Omental fat pad (tissue), 4 donors: ENCODE measurements at places on chromosomes 2 and 18. TPM values are rescaled to one million over a fixed set of nuclear protein-coding genes. Genes with fewer than 3 reads are reported as not detected.

- no peak for DNase-seq
Measured at GRCh38 chr2:77270433-77270832, 251.7 kb downstream of the LRRTM4 start.

DNA sequence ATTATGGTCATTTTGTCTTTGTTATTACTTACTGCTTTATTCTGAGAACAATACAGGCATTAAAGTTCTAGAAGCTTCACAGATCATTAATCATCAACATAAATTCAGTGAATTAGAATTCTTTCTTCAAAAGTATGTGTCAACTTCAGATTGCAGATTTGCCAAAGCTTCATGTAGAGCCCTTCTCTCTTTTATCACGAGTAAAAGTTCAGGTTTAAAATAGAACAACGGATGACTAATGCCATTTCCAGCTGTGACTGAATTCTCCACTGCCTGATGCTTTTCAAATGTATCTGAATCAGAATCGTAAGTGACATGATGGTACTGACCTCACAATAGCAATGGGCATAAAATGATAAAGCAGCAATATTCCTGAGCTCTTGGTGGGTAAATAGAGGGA is 116.0 kb downstream of the ABCA12 start:
- DNase-seq, result no peak

DNA sequence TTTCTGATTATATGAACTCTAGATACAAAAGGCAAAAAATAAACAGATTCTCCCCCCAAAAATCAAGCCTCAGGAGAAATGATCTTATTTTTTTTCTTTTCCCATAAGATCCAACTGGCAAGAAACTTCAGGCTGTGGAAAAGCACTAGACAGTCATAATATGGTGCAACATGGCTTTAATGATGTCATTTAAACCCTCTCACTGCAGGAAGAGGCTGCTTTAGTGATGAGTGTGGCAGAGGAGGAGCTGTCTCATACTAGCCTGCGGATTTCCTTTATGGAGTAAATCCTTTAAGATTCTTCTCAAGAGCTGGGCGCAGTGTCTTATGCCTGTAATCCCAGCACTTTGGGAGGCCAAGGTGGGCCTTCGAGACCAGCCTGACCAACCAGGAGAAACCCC is 83.3 kb upstream of the CD28 start:
- no peak for DNase-seq

DNA sequence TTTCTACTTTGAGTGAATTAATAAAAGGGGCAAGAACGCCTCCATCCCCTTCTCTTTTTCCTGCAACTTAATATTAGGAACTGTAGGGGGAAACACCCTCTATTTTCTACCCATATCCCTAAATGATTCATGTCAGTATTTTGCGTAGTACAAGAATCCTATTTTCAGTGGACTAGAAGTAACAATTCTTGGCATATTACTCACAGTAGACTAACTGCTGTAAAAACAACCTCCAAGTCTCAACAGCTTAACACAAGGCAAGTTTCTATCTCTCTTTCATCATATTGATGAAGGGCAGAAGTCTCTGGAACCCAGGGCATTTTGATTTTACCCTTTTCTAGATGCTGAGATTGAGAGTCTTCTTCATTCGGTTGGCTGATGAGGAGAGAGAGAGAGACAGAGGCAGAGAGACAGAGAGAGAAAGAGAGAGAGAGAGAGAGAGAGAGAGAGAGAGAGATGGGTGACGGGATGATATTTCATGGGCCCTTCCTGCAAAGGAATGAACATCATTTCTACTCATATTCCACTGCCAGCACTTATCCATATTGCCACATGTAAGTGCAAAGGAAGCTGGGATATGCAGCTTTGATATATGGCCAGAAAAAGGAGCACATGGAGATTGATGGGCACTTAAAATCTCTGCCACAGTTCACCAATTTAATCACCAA is 481.6 kb downstream of the LPIN1 start:
- no peak for DNase-seq

- DNase-seq, result no peak
Measured at GRCh38 chr2:197452754-197453122, 614 bp upstream of the COQ10B start.

Gene MERTK
- total RNA-seq, result 29.4 TPM
